ENCODE measurements at places on chromosomes 4 and X. TPM values are rescaled to one million over a fixed set of nuclear protein-coding genes. Genes with fewer than 3 reads are reported as not detected.

The RTL5 gene
- total RNA-seq, result 0.75 TPM

DNA sequence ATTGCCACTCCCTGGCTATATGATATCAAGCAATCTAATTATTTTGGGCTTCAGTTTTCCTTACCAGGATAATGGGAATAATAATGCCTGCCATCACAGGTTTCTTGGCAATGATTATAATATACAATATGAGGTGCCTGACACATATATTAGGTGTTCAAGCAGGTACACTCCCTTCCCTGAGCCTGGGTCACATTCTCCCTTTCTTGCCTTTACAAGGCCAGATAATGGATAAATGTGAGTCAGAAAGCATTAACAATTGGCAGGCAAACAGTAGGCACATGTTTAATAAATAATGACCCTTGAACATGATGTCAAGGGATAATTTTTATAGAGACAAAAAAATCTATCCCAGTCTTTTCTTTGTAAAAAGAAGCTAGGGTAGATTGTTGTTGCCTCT, 17.2 kb downstream of the NDP start:
- H3K27ac ChIP-seq, result no peak overlapping the region
- H3K4me1 ChIP-seq, result no peaks in the 10 kb centered on the region
- DNase-seq, result no peak
- H3K36me3 ChIP-seq, result no peaks in the 10 kb centered on the region
- no peak overlapping the region for H3K4me3 ChIP-seq

DNA sequence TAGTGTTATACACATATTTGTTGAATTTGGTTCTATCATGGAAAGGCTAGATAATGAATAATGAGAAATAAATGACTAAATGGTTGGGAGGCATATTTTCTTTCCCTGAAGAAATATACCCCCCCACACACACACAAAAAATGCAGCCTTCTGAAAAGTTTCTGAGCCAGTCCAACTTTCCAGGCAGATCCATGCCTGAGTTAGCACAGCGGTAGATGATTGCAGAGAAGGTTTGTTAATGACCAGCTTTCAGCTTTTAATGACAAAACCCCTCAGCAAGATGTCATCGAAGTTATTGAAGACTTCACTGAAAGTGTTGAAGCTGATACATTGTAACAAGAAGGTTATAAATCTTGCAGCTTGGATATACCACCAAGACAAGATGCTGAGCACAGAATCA, 61.4 kb downstream of the GBA3 start:
- no peaks in the 10 kb centered on the region for H3K36me3 ChIP-seq
- H3K4me3 ChIP-seq, result no peak overlapping the region
- H3K4me1 ChIP-seq, result no peaks in the 10 kb centered on the region
- no peaks in the 10 kb centered on the region for H3K27me3 ChIP-seq

DNA sequence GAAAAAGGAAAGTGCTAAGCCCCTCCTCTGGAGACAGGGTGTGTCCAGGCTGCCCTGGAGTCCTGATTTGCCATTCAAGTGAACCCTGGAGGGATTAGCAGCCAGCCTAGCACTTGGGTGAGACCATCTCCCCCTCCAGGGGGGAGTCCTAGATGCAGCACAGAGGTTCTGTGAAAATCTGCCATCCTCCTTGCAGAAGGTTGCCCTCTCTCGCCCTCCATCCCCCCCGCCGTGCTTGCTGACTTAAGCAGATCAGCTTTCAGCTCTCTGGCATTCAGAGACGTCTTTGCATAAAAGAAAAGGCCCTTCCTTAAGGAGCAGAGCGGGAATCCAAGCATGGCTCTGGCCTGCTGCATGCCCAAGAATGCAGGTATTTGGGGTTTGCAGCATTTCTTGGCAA, 102.1 kb upstream of the SCML1 start:
- no peaks in the 10 kb centered on the region for H3K27me3 ChIP-seq
- H3K4me1 ChIP-seq, result no peaks in the 10 kb centered on the region
- DNase-seq, result no peak
- no peaks in the 10 kb centered on the region for H3K36me3 ChIP-seq

All from pancreas (tissue), 10 donors.